Umbilical cord (tissue), 2 donors: ENCODE measurements at places on chromosomes 5 and 9. TPM values are rescaled to one million over a fixed set of nuclear protein-coding genes. Genes with fewer than 3 reads are reported as not detected.
A peak's percentile ranks its signal among the peaks of the same experiment; 100 is the strongest.

LPCAT1 gene
- total RNA-seq: 46.0 TPM

SLC46A2 gene
- 0.24 TPM for total RNA-seq

MCIDAS gene
- total RNA-seq: not detected

SGCD gene
- total RNA-seq: 43.8 TPM

FOXD4L6 gene
- not detected for total RNA-seq

SH3GL2 gene
- total RNA-seq: 3.6 TPM

ANXA1 gene
- total RNA-seq: 1,417 TPM

SNX18 gene
- total RNA-seq: 32.5 TPM

FAXDC2 gene
- total RNA-seq: 32.3 TPM

GRCh38 chr5:95241635-95242034, 43.3 kb downstream of the MCTP1 start:
- DNase-seq: no peak

DNA sequence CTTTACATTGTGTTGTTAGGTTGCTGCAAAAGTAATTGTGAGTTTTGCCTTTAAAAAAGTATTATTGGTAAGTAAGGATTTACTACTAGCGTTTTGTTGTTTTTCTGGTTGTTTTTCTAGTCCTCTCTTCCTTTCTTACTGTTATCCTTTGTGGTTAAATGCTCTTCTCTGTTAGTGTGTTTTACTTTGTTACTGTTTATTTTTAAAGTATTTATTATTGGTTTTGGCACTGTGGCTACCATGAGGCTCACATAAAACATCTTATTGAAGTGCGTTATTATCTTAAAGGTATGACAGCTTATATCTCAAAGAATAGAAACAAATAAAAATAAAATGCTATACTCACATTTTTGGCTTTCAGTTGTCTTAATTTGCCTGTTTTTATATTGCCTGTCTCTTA, 17.6 kb downstream of the DMXL1 start:
- DNase-seq: no peak

- no peak for DNase-seq
These were observed 24.2 kb downstream of the WNK2 start for GRCh38 chr9:93207860-93208734.

DNA sequence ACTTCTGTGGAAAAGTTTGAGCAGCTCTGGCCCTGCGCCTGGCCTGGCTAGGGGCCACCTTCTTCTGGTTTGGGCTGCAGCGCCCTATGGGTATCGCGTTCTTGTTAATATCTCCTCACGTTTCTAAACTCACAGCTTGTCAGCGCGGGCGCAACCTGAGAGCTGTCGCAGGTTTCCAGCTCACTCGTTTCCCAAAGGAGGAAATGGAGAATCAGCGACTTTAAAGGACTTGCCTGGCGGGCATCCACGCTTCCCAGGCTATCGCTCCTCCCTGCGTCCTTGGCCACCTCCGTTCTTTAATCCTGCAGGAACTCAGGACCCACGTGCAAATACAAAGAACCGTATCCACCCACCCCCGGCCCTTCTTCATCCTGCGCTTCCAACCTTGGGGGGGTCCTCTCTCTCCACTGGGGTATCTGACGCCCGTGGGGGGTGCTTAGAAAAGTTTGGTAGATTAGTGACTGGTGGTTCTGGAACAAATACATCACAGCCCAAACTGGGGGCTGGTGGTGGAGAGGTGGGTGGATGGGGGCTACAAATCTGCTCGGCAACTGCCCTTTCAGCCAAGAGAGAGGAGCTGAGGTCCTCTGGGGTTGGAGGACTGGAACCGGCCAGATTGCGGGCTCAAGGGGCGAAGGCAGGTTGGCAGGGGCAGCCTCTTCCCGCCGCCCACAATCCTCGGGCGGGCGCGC, 578 bp upstream of the PSAT1 start:
- DNase-seq: peak; percentile 31

- no peak for DNase-seq
These were observed 19.3 kb upstream of the CAMSAP1 start for GRCh38 chr9:135926402-135927194.

GRCh38 chr9:111805262-111805661, 10.5 kb upstream of the SHOC1 start:
- DNase-seq: no peak

DNA sequence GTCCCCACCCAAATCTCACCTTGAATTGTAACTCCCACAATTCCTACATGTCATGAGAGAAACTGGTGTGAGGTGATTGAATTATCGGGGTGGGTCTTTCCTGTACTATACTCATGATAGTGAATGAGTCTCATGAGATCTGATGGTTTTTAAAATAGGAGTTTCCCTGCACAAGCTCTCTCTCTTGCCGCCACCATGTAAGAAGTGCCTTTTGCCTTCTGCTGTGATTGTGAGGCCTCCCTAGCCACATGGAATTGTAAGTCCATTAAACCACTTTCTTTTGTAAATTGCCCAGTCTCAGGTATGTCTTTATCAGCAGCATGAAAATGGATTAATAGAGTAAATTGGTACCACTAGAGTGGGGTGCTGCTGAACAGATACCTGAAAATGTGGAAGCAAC, 140.9 kb downstream of the ARHGEF28 start:
- DNase-seq: no peak

DNA sequence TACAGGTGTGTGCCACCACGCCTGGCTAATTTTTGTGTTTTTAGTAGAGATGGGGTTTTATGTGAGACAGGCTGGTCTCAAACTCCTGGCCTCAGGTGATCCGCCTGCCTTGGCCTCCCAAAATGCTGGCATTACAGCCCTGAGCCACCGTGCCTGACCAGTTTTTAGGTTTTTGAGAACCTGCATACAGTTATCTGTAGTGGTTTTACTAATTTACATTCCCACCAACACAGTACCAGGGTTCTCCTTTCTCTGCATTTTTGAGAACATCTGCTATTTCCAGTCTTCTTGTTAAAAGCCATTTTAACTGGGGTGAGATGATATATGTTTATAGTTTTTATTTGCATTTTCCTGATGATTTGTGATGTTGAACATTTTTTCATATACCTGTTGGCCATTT, 12.8 kb downstream of the DMXL1 start:
- DNase-seq: no peak

DNA sequence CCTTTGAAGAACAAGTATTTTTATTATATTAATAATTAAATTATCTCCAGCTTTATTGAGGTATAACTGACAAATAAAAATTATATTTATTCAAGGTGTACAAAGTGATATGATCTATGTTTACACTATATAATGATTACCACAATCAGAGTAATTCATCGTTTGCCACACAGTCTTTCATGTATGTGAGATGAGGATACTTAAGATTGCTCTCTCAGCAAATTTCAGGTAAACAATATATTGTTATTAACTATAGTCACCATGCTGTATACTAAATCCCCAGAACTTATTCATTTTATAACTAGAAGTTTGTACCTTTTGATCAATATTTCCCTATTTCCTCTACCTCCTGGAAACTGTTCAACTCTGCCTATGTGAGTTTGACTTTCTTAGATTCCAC, 16.7 kb upstream of the CCNO start:
- DNase-seq: no peak

- no peak for DNase-seq
These were observed 71.6 kb upstream of the STC2 start for GRCh38 chr5:173399851-173400250.

DNA sequence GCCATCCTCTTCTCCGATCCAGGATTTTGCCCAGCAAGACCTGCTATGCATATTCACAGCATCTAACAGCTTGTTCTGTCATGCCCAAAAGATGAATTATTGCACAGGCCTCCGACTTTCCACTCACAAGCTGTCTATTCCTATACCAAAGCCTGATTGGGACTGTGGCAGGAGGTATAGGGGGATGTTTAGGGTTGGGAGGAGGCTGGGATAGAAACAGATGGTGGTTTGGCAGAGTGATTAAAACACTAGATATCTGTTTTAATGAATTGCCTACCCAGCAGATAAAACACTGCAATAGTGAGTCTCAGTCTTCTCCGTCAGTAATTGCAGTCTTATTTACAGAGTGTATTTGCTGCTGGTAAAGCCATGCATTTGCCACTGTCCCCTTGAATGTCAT, 215.3 kb downstream of the TLR4 start:
- no peak for DNase-seq

DNA sequence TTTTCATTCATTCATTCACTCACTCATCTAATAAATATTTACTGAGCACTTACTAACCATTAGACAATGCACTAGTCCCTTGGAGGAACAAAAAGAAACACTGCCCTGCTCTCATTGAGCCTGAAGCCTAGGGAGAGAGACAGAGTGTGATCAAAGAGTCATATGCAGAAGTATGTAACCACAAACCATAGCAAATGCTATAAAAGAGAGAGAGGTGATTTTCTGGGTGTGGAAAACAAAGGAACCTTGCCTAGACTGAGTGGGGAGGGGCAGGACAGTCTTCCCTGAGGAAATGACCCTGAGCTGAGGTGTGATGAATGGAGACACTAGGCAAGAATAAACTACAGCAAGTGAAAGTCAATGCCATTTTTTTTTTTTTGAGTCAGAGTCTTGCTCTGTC, 10.8 kb upstream of the ADRA1B start:
- no peak for DNase-seq

DNA sequence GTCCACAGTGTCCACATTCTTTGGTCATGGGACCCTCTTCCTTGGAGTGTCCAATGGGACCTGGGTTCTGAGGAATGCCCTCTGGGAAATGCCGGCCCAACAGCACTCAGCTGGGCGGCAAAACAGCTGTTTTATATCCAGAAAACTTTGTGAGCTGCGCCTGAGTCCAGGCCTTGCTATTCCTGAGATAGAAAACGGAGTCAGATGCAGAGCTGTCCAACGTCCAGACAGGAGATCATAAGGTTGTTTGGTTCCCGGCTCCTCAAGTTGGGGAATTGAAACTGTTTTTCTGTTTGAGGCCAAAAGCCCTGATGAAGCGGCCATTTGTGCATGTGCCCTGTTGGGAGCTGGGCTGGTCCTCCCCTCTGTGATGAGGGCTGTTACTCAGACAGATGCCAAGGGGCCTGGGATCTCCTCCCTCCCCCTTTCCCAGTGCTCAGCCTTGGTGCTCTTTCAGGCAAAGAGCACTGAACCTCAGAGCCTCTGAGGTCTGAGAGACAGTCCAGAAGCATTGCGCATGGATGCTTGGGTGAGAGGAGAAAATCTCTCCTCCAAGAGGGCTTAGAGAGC, 66.6 kb upstream of the GARNL3 start:
- DNase-seq: peak; percentile 74

- peak; percentile 25 for DNase-seq
These were observed 1.0 kb downstream of the IL7R start for GRCh38 chr5:35857606-35858205.

DNA sequence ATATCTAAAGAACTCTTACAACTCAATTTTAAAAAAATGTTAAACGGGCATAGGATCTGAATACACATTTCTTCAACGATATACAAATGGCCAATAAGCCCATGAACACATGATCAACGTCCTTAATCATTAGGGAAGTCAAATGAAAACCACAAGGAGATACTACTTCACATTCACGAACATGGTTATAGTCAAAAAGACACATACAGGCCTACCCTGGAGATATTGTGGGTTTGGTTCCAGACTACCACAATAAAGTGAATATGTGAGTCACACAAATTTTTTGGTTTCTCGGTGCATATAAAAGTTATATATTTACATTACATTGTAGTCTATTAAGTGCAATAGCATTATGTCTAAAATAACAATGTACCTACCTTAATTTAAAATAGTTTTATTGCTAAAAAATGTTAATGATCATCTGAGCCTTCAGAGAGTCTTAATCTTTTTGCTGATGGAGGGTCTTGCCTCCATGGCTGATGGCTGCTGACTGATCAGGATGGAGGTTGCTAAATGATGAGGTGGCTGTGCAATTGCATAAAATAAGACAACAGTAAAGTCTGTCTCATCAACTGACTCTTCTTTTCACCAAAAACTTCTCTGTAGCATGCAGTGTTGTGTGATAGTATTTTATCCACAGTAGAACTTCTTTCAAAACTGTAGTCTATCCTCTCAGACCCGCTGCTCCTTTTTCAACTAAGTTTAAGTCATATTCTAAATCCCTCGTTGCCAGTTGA, 15.1 kb downstream of the AK3 start:
- DNase-seq: no peak
